ENCODE measurements at places on chromosomes 3 and 15. TPM values are rescaled to one million over a fixed set of nuclear protein-coding genes. Genes with fewer than 3 reads are reported as not detected.

The MEIS2 gene
- 85.0 TPM for total RNA-seq

DNA sequence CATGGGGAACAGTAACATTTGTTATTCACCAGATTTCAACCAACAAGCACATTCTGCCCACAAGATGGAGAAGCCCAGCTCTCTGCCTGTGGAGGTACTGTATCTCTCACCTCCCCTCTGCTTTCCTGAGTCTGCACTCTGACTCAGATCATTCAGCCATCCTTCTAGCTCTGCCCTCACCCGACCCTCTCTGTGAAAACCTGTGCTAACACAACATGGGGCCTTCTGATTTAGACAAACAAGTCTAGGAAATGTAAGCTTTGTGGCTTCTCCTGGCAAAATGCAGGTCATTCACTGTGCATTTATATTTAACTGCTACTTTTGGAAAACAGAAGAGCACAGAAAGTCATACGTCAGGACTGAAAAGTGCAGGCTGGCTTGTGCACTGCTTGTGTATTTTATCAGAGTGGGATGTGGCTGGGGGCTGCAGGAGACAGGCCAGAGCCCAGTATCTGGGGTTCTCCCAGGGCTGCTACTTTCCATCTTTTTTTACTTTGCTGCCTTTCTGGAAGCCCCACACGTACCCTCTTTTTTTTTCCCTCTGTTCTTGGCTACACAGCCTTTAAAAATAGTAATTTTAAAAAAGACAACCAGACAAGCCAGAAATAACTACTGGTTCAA is 50.8 kb downstream of the SUSD5 start:
- no peak for DNase-seq

GRCh38 chr15:76840830-76841460 is 64.2 kb downstream of the SCAPER start:
- no peak for DNase-seq

- DNase-seq, result no peak
Measured at GRCh38 chr3:146154316-146154715, 6.7 kb downstream of the PLOD2 start.

GRCh38 chr3:46571684-46572083 is 5.6 kb upstream of the LRRC2 start:
- no peak for DNase-seq

- no peak for DNase-seq
Measured at GRCh38 chr3:178257491-178257890, 278.7 kb upstream of the KCNMB2 start.

- no peak for DNase-seq
Measured at GRCh38 chr15:76181705-76182107, 121.9 kb downstream of the TMEM266 start.

GRCh38 chr15:58049520-58050227 is 15.8 kb downstream of the ALDH1A2 start:
- DNase-seq, result no peak

- peak; percentile 13 for DNase-seq
Measured at GRCh38 chr3:193812791-193813500, 219.9 kb downstream of the OPA1 start.

- DNase-seq, result no peak
Measured at GRCh38 chr3:108296239-108296638, at the start of gene HHLA2. Gene HHLA2 (plus strand): TSS chr3:108296548. CDS start chr3:108351814, 55,266 bp downstream.

All from sigmoid colon (tissue), 7 donors.